ENCODE measurements at places on chromosomes 5 and 9. TPM values are rescaled to one million over a fixed set of nuclear protein-coding genes. Genes with fewer than 3 reads are reported as not detected.

- no peak for DNase-seq
These were observed 69.3 kb downstream of the COL15A1 start for GRCh38 chr9:99012957-99013512.

DNA sequence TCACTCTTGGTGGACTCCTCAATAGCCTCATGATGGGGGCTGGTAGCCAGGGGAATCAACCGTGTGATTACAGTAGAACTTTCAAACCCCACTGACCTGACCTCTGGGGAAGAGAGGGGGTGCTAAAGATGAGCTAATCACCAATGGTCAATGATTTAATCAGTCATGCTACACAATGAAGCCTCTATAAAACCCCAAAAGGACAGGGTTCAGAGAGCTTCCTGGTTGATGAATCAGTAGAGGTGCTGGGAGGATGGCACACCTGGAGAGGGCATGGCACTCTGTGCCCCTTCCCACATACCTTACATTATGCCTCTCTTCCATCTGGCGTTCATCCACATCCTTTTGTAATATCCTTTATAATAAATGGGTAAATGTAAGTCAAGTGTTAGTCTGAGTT is 8.9 kb upstream of the SH3TC2 start:
- no peak for DNase-seq

DNA sequence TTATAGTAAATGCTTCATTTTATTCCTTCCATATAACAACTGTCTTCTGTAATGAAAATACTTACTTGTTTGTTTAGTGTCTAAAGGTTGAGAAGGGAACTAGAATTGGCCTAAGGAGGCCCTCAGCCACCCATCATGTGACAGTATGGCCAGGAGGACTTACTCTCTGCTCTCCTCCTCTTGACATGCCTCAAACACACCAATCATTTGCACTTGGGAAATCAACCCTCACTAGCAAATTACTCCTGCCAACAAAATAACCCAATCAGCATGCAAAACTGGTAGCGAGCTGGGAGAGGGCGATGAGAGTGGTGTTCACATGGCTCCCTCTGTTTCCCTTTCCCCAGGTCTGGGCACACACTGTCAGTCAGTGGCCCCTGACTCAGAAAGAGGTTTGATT is 58.6 kb upstream of the MEF2C start:
- no peak for DNase-seq

GRCh38 chr9:25415718-25416117 is 262.5 kb downstream of the TUSC1 start:
- no peak for DNase-seq

DNA sequence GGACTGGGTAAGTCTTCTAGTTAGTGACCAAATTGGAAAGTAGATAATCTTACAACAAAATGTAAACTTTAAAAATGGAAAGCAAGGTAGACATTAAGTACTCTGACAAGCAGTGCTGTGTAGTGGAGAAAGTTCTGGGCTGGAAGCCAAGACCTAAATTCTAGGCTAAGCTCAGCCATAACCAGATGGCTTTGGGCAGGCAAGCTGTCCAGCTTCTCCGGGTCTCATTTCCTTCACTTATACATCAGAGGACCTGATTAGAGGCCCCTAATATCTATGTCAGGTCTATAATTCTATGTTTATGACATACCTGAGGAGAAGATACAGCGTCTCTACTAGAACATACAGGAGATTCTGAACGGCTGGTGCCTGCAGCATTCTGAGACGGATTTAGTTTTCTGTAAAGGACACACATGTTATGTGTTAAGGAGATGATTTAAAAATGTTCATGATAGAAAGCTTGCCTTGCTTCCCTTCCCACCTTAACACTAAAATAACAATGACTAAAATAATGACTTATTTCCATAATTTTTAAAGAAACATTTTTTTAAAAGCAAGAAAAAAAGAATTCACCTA is 61.2 kb downstream of the ELL2 start:
- DNase-seq = no peak

- DNase-seq = no peak
These were observed 26.5 kb downstream of the DDX46 start for GRCh38 chr5:134784946-134785620.

The MYMK gene
- total RNA-seq = not detected

The ARHGEF28 gene
- 74.8 TPM for total RNA-seq

The TERT gene
- 0.07 TPM for total RNA-seq
